ENCODE measurements at places on chromosomes 3 and 15. TPM values are rescaled to one million over a fixed set of nuclear protein-coding genes. Genes with fewer than 3 reads are reported as not detected.

FMN1 gene
- total RNA-seq, result 6.2 TPM

ERICH6 gene
- total RNA-seq, result 0.48 TPM

LRRN1 gene
- total RNA-seq, result 0.40 TPM

CLSTN2 gene
- 0.24 TPM for total RNA-seq

ARHGEF26 gene
- total RNA-seq, result 4.6 TPM

IMPG2 gene
- 0.24 TPM for total RNA-seq

THRB gene
- total RNA-seq, result 2.8 TPM

SERINC4 gene
- total RNA-seq, result not detected

IP6K2 gene
- total RNA-seq, result 69.0 TPM

ANKRD34C gene
- total RNA-seq, result not detected

MEGF11 gene
- not detected for total RNA-seq

PLSCR2 gene
- not detected for total RNA-seq

LYSMD2 gene
- total RNA-seq, result 3.8 TPM

SCAPER gene
- 6.7 TPM for total RNA-seq

TP53BP1 gene
- 23.3 TPM for total RNA-seq

MASP1 gene
- 1.8 TPM for total RNA-seq

PPM1L gene
- 3.4 TPM for total RNA-seq

WDR93 gene
- total RNA-seq, result under 0.01 TPM

ACSBG1 gene
- total RNA-seq, result not detected

SKOR1 gene
- 0.13 TPM for total RNA-seq

DUOX2 gene
- total RNA-seq, result 0.13 TPM

SYNPR gene
- not detected for total RNA-seq

CLDN11 gene
- 386 TPM for total RNA-seq

LMAN1L gene
- not detected for total RNA-seq

CMTM6 gene
- total RNA-seq, result 59.2 TPM

RAB8B gene
- 39.0 TPM for total RNA-seq

EIF5A2 gene
- 7.6 TPM for total RNA-seq

COL6A5 gene
- total RNA-seq, result not detected

PIGZ gene
- 0.78 TPM for total RNA-seq

NRG4 gene
- 0.13 TPM for total RNA-seq

TMEM108 gene
- total RNA-seq, result 1.1 TPM

GRK7 gene
- total RNA-seq, result under 0.01 TPM

METTL6 gene
- total RNA-seq, result 20.9 TPM

DAZL gene
- total RNA-seq, result not detected

PLCH1 gene
- total RNA-seq, result under 0.01 TPM

CCR5 gene
- total RNA-seq, result not detected

GP9 gene
- not detected for total RNA-seq

CCR1 gene
- not detected for total RNA-seq

ZNF620 gene
- total RNA-seq, result 2.6 TPM

STX19 gene
- total RNA-seq, result not detected

EDC3 gene
- 16.3 TPM for total RNA-seq

CLDN1 gene
- total RNA-seq, result 12.4 TPM

GOLGA8R gene
- 0.08 TPM for total RNA-seq

SLC6A1 gene
- total RNA-seq, result not detected

CCRL2 gene
- total RNA-seq, result 0.39 TPM

GHSR gene
- not detected for total RNA-seq

FBXO40 gene
- total RNA-seq, result not detected

ANO10 gene
- 16.0 TPM for total RNA-seq

GADL1 gene
- not detected for total RNA-seq

VPS39 gene
- total RNA-seq, result 27.2 TPM

ZBED2 gene
- total RNA-seq, result 0.39 TPM
